C1 segment of cervical spinal cord (tissue), 14 donors: ENCODE measurements at places on chromosomes 7 and 10.

DNA sequence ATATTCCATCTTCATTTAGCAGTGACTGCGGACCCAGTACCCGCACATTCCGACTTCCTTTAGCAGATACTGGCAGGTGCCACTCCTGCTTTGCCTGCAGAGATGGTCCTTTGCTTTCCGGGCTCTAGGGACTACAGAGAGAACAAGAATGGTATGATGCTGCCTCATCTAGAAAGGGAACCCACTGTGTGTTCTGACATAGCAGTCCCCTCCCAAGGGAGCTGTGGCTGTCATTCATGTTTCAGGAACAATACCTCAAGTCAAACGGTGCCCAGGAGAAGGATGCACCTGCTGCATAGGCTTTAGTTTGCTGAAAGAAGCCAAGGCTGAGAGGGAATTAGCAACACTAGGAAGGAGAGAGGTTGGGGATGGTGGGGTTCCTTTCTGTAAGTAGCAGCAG lies 15.9 kb upstream of the TMEM72 start:
- DNase-seq: no peak

GRCh38 chr10:11437391-11438142 lies 173.9 kb downstream of the USP6NL start:
- no peak for DNase-seq

- no peak for DNase-seq
Measured at GRCh38 chr7:30881448-30881847, 30.2 kb upstream of the AQP1 start.

DNA sequence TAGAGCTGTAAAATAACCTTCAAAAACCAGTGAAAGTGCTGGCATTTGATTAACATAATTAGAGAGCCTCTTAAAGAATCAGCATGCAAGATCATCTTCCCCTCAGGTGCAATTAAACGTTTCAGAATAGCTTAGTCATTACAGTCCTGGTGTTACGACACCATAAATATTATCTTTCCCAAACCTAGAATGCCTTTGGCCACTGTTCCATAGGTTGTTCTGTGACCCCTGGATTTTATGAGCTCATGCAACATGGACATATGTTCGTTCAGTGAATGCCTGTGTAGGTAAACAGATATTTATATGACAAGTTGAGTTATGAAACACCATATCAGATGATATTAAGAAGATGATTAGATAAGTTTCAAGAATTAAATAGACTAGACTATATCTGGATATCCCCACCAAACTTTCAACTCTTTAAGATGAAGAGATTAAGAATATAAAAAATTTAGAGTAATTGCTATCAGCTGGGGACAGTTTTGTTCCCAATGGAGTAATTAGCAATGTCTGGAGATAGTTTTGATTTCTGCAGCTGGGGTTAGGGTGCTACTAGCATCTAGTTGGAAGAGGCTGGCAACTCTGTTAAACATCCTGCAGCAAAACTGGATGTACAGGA lies 263.5 kb upstream of the DKK1 start:
- DNase-seq: no peak

DNA sequence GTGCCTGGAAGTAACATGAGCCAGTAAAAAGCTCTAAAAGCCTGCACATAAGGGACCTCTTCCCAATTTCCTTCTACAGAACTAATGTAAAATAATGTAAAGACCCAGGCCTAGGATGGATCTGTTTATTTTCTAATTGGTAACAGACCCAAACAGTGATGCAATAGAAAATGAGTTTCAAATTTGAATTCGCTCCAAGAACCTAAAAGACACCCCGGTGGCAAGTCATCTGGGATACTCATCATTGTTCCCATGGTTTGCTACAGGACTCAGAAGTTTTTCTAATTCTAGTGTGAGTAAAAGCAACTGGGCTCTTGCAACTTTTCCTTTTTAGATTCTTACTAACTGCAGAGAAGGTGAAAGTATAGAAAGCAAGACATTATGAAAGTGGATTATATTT lies 271.3 kb upstream of the CACNA2D1 start:
- DNase-seq: no peak

DNA sequence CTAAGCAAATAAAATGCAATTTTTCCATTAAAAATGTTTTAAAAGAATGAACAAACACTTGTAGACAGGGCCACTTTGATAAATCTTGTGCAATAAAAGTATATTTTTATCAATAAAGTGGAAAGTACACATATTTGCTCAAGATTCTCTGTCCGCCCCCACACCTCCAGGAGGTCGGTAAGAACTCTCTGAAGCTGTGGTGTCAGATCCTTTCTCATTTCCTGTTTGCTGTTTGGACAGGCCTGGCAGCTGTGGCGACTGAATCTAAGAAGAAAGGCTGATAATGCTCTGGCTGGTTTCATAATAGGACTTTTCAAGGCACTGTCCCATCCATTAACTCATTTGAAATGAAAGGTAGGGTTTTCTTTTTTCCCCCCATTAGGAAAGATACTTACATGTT lies 15.3 kb upstream of the ASB4 start:
- DNase-seq: no peak

DNA sequence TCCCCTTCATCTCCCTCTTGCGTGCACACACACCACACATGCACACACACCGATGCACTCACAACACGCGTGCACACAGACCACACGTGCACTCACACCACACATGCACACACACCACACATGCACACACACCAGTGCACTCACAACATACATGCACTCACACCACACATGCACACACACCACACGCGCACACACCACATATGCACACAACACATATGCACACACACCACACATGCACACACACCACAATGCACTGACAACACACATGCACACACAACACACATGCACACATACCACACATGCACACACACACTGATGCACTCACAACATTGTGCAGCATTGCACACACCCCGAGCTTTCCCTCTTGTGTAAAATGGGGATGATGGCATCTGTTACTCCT lies 68.1 kb downstream of the TRRAP start:
- no peak for DNase-seq

DNA sequence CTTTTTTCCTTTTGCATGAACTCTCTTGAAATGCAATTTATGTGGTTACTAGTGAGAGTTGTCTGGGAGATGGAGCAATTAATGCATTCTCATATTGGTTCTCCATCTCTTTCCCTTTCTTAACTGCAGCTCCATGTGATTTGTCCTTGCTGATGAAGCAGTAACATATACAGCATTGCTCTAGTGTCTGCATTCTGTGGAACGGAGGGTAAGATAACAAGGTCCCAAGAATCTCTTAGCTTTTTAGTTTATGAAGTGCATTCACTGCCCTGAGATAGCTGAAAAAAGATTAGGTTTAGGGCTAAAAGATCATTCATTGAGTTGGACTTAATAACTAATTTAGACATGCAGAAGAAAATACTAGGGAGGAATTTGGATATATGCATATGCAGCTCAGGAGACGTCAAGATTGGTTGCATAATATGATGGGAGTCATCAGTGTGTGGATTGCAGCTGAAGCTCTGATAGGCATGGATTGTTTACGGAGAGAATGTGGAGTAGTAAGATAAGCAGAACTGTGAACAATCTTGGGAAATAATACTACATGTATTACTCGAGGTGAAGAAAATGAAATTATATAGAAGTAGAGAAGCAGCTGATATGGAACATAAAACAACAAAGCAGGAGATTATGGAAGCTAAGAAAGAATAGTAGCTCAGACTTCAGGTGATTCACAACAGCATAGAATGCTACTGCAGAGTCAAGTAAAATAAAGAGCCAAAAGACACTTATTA lies 404.7 kb downstream of the ARL4A start:
- no peak for DNase-seq

DNA sequence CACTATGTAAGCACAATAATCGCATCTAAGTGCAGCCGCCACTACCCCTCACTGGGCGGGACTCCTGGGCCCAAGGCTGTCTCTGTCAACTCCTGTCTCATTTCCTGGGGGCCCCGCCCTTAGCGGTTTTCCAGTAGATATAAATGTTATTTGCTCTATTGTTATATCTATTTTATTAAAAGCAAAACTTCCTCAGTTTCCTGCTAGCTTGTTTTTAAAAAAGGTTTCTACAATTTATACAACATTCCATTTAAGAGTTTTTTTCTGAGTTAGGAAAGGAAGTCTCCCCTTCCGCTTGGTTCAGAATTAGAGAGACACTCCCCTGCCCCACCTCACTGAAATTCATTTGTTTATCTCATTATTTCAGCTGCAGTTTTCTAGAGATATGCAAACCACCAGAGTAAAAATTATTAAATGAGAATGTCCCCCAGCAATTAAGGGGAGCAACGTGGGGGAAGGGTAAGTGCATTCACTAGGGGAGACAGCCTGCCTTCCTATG lies 82.7 kb downstream of the RAMP3 start:
- DNase-seq: no peak

- DNase-seq: no peak
Measured at GRCh38 chr10:35638101-35638500, 4.0 kb downstream of the FZD8 start.

DNA sequence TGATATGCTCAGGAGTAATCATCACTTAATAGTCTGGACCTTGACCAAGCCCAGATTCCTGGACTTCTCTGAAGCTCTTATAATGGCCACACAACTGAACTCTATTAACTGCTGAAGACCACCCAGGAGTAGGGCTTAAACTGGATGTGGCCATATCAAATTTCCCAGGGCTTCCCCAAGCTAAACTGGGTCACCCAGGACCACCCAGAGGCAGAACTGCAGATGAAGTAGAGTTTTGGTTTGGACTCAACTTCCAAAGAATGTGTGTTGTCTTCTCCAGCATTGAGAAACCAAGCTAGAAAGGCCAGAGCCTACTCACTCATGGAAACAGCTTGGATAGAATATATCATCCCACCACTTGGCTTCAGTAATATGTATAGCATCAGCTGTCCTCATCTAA lies 358.2 kb upstream of the MEOX2 start:
- no peak for DNase-seq

DNA sequence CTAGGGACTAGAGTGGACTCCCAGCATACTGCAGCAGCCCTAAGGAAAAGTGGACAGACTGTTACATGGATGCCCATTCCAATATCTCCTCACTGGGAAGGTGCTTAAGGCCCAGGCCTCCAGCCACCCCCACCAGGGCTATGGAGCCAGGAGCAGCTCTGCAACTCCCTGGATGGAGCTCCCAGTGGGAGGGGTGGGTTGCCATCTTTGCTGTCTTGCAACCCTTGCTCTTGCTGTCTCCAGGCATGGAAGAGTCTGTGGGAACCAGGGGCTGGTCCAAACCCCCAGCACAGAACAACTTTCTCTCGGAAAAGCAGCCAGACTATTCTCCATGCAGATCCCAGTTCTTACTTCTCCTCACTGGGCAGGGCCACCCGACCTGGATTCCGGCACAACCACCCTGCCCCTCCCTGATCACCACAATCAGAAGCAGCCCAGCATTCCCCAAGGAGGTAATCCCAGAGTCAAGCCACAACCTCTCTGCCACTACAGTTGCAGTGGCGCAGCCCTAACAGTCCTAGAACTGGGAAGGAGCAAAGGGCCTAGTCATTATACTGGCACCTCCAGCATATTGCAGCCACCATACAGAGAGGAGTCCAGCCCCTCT lies 41.8 kb upstream of the ZNF488 start:
- no peak for DNase-seq

GRCh38 chr10:85544956-85545355 lies 821.6 kb downstream of the GRID1 start:
- DNase-seq: no peak

- peak; percentile 90 for DNase-seq
Measured at GRCh38 chr10:131981429-131982184, at the start of gene BNIP3. Gene BNIP3 (minus strand): TSS chr10:131981923. CDS start chr10:131981806, 117 bp downstream.

- no peak for DNase-seq
Measured at GRCh38 chr7:128876127-128876526, 13.5 kb downstream of the ATP6V1F start.

- no peak for DNase-seq
Measured at GRCh38 chr10:78301891-78302738, 268.5 kb downstream of the RPS24 start.

DNA sequence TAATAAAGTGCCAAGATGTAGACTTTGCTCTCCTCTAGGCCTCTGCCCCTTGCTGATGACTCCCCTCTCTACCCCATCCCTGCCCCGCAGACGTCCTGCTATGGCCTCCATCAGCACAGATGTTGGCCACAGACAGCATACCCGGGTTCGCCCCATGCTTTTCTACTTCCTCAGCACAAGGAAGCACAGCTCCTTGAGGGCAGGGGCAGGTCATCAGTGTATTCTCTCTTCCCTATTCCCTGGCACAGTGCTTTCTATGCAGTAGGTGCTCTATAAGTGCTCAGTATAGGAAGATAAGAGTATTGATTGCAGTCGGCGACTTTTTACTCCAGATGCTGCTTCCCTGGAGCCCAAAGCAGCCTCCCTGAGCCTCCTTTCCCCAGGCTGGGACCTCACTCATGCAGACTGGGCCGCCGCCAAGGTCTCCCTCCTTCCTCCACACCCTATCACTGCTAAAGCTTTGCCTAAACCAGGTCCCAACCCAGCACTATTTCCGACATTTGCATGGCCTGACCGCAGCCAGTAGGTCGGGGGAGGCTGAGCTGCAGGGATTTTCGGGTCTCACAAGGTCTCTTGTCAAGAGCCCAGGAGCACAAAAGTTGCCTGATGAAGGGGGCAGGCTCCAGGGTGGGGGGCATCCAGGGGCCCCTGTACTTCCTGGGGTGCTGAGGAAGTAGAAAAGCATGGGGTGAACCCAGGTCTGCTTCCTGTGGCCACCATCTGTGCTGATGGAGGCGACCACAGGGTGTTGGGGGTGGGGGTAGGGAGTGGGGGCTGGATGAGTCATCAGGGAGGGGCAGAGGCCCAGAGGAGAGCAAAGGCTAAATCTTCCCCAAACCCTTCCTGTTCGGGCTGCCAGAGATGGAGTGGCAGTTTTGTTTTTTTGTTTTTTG lies 8.0 kb downstream of the CALHM3 start:
- no peak for DNase-seq

- DNase-seq: peak; percentile 45
Measured at GRCh38 chr10:84256510-84257342, 11.9 kb downstream of the RGR start.

DNA sequence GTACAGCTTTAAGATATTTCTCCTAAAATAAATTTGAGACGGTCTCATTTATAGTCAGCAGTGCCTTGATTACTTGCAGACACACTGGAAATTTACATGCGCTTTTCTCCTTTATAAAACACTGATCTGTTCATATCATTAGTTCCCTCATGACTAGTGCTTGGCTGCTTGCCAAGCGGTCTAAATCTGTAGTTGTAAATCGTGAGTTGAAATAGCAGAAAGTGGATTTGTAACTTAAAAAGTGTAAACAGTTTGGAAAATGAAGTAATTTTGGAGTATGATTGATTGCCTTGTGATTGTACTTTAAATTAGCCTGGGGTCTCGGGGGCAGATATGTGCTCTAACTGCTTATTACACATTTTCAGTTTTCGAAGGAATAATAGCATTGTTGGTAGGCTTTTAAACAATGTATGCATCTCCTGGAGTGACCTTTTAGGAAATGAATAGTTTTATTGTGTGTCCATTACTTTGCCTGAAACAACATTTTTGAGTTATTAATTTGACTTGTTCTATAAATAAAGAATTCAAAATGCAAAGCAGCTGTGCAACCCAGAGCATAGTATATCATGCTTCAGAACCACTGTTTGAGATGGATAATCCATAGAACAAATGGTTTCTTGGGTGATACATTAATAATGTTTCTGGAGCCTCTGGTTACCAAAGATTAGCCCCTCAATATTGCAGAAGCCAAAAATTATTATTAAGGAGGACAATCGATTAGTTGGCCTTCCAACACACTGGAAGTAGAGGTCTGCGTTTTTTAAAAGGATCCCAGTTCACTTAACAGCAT lies 73.3 kb downstream of the ARID5B start:
- no peak for DNase-seq

- DNase-seq: no peak
Measured at GRCh38 chr7:19410106-19410505, 264.9 kb upstream of the FERD3L start.

- no peak for DNase-seq
Measured at GRCh38 chr7:122068046-122068445, 76.0 kb downstream of the AASS start.
